Activated naive CD4-positive, alpha-beta T cell (primary cell): ENCODE measurements at places on chromosomes 2 and 18.

DNA sequence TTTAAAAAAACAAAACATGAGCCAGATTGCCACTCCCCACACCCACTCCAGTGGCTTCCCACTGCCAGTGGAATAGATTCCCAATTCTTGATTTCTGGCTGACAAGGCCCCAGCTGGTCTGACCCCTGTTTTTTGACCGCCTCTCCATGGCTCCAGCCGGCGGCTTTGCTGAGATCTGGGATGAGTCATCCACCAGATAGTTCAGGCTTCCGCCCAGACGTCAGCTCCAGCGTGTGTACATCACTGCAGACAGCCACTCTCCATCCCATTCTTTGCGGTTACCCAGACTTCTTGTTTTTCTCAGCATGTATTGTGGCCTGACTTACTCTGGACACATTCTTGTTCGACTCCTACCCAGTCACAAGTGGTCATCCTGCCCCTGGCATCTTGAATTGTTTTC, 227.9 kb downstream of the GBX2 start:
- no peak for DNase-seq

DNA sequence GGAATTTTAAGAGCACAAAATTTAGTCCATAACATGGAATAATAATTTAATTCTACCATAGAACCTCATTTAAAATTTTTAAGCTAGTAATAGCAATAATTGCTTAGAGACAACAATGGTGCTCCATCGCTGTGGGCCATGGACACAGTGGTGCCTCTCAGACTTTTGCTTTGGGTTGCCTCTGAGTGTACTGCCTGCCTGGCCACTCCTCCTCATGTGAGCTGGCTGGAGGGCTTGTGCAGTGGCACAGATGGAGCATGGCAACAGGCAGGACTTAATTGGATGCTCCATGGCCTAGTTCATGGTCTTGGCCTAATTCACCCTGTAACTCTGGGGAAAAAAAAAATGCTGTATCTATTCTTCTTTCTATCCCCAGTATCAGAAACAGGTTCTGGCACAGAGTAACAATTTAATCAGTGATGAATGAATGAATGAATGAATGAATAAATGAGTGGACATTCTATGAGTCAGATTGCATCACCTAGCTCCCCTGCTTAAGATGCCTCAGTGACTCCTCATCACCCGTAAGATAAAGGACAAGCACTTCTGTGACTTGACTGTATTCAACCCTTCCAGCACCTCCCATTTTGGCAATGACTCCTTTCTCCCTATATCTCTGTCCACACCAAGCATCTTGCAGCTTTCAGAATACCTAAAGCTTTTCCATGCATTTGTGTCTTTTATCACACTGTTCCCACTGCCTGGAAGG, 211.8 kb upstream of the SLC14A2 start:
- DNase-seq, result no peak

- DNase-seq, result no peak
Measured at GRCh38 chr2:58925676-58926081, 684.6 kb upstream of the FANCL start.

- no peak for DNase-seq
Measured at GRCh38 chr2:217790681-217791392, 212.0 kb downstream of the TNS1 start.

GRCh38 chr2:68438455-68439303, 28.4 kb downstream of the FBXO48 start:
- no peak for DNase-seq

GRCh38 chr2:28341208-28341891, 51.3 kb upstream of the FOSL2 start:
- DNase-seq, result no peak

DNA sequence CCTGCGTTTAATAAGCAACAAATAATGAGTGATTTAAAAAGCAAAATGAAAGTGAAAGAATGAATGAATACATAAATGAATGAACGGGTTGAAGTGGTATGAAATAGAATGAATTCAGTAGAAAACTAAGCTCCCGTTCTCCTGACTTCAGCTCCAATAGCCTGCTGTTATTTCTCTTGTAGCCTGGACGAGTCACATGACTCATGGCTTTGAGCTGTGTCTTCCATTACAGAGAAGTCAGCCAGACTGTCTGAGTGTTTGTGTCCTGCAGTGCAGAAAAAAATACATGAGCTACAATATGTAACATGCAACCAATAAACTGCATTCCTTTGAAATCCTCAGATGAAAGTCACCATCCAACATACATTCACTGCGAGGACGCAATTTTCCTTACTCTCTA, 21.2 kb downstream of the SCG2 start:
- DNase-seq, result no peak

GRCh38 chr2:238852206-238852869, 4.5 kb downstream of the TWIST2 start:
- DNase-seq, result no peak

DNA sequence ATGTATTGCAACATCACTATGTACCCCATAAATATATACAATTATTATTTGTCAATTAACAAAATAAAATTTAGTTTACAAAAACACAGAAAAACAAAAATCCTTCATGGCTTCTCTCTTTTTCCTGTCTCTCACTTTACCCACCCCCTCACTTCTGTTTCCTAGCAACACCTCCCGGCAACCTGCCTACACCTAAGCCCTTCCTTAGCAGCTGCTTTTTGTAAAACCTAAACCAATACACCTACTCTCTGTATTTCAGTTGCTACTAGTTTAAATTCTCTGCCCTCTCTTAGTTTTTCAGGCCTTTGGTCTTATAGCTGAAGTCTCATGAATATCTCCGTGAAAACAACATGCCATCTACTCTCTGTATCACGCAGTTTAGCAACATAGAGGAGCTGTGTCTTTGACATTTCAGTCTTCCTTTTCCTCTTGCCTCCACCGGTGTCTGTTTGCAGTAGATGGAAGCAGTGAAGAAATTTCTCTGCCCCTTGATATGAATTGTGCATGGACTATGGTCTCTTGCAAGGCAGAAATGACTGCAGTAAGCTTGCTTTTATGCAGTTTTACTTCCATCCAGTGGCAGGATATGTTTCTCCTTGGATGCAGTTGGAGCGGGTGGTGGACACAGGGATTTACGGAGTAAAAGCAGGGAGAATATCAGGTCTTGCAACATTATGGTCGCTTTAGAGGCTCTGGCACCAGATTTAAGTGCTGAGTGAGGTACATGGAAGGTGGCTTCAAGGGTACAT, 42.0 kb upstream of the ZDBF2 start:
- no peak for DNase-seq

DNA sequence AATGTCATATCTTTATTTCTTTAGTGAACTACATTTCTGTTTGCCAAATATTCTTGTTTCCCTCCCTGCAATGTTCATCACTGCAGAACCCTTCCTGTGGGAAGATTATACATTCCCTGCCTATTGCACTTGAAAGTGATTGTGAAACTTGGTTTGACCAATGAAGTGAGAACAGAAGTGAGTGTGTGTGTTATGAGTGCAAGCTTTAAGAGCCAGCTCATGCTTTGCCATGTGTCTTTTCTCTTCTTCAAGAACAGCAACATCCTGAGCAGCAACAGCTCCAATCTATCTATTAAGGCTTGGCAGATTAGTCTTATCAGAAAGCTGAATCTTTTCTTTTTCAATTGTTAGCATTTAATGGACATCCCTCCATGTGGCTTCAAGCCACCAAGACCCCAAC, 42.0 kb upstream of the UBE2E3 start:
- DNase-seq, result no peak

- DNase-seq, result no peak
Measured at GRCh38 chr2:227788561-227789018, 25.1 kb upstream of the CCL20 start.

GRCh38 chr2:72149556-72150156, 2.0 kb upstream of the CYP26B1 start:
- no peak for DNase-seq

DNA sequence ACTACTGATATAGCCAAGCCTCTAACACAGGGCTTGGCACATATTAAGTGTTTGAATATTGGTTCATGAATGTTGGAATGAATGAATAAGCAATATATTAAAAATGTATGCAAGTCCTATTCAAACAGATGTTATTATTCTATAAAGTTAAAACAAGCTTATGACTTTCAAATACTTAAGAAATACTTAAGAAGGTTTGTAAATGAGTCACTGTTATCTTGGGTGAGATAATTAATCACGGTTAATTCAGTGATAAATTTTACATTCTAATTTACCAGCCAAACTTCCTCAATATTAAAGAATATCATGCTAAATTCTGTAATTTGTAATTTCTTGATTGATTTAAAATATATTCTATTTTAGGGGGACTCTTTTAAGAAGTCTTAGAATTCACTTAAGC, 74.8 kb downstream of the RBMS1 start:
- no peak for DNase-seq

GRCh38 chr2:181077128-181077709, 96.8 kb downstream of the UBE2E3 start:
- no peak for DNase-seq

DNA sequence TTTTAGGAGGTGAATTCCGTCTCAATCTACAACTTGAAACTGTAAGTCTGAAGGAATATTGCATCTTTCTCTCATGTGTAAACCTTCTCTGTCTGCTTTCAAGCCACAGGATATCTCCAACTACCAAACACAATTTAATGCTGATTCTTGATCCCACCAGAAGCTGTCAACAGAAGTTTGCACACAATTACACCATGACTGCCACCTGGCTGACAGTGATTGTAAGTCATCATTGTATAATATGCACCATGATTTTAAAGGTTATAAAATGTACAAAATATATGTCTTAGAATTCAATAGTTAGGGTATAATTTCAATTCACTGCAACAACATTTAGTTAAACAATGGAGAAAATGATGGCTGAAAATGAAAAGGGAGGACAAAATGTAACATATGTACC, 18.4 kb downstream of the PREPL start:
- DNase-seq, result no peak

GRCh38 chr2:80086831-80087230, 217.7 kb downstream of the LRRTM1 start:
- no peak for DNase-seq

- no peak for DNase-seq
Measured at GRCh38 chr2:96140941-96141623, 2.8 kb upstream of the ASTL start.
